Activated T-cell treated with anti-CD3 and anti-CD28 coated beads, Interleukin-2, amount 50 U/mL, for 48 hours (primary cell): ENCODE measurements at places on chromosomes 3 and 15.

DNA sequence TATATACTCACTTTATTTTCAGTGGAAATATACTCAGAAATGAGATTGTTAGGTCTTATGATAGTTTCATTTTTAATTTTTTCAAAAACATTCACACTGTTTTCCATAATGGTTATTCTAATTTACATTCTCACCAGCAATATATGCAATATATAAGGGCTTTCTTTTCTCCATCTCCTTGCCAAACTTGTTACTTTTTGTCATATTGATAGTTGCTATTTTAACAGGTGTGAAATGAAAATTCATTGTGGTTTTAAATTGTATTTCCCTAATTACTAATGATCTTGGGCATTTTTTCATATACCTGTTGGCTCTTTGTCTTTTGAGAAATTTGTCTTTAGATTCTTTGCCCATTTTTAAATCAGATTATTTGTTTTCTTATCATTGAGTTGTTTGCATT lies 325.2 kb downstream of the DIPK2A start:
- DNase-seq = no peak

- no peak for DNase-seq
Observed at GRCh38 chr3:103337179-103337845, 902.5 kb downstream of the ZPLD1 start.

- peak; percentile 21 for DNase-seq
Observed at GRCh38 chr3:53845103-53845880, 927 bp downstream of the CHDH start.

DNA sequence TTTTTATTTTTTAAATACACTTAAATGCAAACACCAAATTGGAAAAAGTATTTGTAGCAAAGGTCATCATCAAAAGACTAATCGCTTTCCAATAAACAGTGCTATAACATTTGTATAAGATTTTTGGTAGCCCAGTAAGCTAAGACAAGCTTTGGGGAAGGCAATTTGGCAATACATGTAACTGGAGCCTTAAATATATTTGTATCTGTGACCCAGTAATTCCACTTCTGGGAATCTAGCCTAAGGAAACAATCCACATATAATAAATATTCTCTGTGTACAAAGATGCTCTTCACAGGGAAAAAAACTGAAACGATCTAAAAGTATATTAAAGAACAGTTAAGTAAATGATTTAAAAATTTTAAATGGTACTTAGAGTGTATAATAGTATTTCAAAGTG lies 65.5 kb upstream of the TJP1 start:
- DNase-seq = no peak

- no peak for DNase-seq
Observed at GRCh38 chr15:82698711-82699345, 10.8 kb downstream of the AP3B2 start.

GRCh38 chr3:81530180-81530939 lies 231.1 kb downstream of the GBE1 start:
- DNase-seq = no peak

- no peak for DNase-seq
Observed at GRCh38 chr3:174685796-174686195, 173.3 kb upstream of the NAALADL2 start.

- DNase-seq = no peak
Observed at GRCh38 chr3:108823227-108823626, 641 bp downstream of the TRAT1 start.

- DNase-seq = no peak
Observed at GRCh38 chr3:181739628-181740027, 27.9 kb downstream of the SOX2 start.

DNA sequence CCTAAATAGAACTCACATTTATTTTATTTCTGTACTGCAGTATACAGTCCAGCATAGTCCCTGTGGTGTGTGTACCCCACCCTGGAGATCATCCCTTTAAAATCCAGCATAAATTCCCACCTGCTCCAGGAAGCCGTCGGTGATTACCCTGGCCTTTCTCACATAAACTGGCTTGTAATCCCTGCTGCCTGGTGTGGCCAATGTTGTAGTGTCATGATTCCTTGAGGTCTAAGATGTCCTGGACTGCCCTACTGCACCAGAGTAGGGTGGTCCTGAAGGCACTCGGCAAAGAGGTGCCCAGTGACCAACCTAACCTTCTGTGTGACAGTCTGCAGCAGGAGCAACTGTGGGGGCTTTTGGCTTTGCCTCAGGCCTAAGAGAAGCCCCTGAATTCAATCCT lies 58.9 kb downstream of the ITGA11 start:
- DNase-seq = no peak

DNA sequence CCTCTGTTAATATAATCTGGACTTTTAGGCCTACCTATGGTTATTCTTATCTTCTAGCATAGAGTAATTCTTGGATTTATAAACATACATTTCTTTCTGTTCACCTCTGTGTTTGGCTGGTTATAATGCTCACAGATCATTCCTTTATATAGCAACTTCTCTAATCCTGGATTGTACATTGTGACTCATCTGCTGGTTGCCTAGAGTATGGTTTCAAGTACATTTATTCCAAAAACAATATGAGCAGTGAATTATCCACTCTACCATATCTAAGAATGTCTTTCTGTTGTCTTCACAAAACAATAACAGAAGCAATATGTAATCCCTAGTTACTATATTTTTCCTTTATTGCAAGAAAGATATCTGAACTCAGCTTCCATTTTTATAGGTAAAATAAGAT lies 35.3 kb downstream of the FSIP1 start:
- no peak for DNase-seq

DNA sequence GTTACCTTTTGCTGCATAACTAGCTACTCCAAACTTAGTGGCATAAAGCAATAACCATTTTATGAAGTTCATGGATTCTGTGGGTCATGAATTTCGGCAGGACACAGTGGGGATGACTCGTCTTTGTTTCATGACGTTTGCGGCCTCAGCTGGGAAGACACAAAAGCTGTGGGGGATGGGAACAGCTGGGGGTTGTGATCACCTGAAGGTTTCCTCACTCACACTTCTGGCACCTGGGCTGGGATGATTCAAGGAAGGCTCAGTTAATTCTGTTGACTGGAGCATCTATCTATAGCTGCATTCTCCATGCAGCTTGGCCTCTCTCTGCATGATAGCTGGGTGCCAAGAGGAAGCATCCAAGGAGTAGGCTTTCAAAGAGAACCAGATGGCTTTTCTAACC lies 332.8 kb downstream of the ULK4 start:
- DNase-seq = no peak

GRCh38 chr15:80549654-80550053 lies 145.5 kb upstream of the ABHD17C start:
- no peak for DNase-seq

DNA sequence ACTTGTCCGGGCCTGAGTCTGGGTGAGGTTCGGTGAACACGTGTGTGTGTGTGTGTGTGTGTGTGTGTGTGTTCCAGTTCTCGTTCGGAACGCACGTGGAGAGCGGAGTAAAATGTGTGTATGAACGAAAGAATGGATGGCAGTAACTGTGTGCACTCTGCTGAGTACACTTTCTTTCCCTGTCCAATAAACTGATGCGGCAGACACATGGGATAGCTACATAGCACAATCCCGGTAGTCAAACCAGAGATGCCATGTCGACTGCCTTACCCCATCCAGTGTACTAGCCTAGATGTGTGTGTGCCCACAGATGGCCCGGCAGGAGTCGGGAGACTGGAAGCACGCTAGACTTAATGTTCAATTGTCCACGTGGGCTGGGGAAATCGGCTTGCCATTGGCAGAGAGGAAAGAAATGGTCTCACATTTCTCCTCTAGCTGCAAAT lies 507 bp upstream of the GOLIM4 start:
- DNase-seq = no peak

DNA sequence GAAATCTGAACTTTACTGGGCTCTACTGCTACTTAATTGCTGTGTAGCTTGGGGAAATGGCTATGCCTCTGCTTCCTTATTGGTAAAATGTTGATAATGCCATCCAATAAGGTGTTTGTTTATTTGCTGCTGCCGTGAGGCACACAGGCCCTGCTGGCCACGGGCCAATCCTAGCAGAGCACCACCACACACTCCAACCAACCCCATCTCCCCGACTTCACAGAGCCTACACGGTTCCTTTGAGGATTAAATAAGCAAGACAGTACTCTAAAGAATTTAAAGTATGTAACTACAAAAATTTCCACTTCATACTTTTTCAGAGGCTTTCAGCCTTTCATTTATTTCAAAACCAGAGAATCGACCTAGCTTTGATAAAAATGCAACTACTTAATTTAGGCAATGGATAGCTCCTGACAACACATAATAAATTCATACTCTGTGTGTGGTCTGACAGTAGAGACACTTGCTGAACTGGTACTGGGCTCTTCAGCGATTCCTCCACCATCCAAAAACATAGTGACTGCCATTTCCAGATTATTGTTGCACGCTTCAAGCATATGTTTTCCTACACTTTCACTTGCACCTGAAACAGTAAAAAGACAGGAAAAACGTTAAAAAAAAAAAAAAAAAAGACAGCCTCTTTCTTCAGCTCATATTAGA lies 25.3 kb downstream of the UBXN7 start:
- no peak for DNase-seq

DNA sequence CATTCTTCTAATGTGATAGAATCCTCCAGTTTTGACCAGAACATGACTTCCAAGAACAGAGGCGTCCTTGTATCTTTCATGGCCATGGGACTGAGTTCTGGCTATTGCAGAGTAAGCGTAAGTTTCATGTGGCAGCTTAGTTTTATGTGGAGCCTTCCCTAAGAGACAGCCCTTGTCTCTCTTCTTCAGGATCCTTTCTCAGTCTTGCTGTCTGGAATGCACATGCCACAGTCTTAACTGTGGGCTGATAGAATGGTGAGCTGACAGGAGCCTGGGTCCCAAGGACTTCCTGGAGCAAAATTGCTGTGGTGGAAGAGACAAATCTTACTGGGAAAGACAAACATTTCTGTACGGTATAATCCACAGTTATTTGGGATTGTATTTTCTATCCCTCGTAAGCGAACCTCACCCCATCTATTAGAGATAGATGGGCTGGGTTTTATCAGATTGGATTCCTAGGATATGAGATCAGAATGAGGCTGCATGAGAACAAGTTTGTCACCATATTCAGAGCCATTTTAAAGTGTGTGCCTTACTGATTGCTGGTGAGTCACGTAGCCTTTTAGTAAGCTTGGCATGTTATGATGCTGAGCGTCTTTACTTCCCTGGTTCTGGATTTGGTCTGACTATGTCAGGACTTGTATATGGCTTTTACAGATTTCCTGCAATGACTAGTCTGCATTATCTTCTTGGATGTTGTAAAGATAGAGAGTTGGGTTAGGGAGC lies 32.8 kb downstream of the CDIN1 start:
- DNase-seq = no peak

DNA sequence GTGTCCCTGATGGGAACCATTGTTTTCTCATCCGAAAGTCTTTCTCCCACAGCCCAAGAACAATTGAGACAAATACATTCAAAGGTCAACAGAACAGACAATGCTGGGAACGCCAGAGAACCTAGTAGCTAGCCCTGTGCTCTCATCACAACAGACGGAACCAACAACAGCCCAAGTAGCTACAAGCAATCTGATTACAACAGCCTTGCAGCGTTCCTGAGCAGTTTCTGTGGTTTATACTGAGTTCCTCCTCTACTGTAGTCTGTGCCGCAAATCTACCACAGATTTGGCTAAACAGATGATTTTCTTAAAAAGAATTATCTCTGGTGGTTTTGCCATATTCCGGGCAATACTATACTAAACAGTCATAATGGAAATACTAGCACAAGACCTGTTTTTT lies 435.6 kb downstream of the MECOM start:
- no peak for DNase-seq

GRCh38 chr3:4523710-4524698 lies 30.9 kb downstream of the ITPR1 start:
- no peak for DNase-seq

DNA sequence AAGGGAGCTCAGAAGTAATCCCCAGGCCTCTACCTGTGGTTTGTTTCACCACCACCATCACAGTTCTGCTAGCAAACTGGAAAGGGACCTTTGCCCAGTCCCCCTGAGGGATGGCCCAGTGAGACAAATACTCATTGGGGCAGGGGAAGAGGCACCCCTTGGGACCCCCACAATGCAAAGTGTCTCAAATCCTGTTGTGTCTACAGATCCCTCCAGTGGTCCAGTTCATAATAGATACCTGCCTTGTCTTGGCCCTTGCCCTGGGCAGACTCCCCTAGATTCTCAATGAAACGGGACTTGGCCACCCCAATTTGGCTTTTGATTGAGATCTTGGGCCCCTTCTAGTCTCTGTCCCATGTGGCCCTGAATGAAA lies 43.8 kb upstream of the RAB6B start:
- no peak for DNase-seq

DNA sequence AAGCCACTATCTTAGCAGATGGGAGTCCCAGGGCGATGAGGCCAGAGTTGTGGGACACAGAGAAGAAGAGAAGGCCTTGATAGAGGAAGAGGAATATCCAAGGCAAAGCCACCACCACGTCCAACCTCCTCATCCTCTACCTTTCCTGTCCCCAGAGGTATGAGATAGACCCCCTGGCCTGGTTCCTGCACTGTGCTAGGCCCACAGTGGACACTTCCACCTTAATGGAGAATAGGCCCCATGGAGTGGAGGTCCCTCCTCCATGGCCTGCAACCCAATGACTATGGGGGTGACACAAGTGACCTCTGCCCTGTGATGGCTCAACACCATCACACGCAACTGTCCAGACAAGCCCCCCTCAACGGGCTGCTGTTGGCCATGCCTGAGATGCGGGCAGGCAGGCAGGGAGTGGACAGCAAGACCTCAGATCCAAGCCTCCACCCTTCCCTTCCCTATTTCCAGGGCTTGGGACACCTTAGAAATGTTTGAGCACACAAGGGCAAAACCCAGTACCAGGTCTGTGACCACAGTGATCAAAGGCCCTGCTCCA lies 36.8 kb downstream of the GRAMD2A start:
- DNase-seq = no peak

DNA sequence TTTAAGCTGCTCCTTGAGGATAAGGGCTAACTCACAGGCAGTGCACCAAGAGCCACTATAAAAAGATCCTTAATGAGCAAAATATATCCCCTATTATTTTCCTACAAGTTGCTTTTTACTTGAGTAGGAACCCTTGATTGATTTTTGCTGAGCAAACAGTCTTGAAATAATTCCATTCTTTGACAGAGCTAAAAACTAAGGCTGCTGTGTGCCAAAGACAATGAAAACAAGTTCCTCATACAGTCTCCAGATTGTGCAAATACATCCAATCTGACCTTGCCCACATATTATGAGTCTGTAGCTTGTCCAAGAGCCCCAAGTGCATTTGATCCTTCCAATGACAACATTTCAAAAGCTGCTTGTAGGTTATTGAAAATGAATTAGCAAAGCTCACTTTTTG lies 15.0 kb downstream of the PRKAR2A start:
- no peak for DNase-seq

- DNase-seq = peak; percentile 33
Observed at GRCh38 chr3:30286007-30286669, 320.3 kb upstream of the TGFBR2 start.
